Anterior cingulate cortex (tissue), 58 donors: ENCODE measurements at places on chromosomes 12 and 14.

- DNase-seq, result no peak
Measured at GRCh38 chr14:79656056-79656455, 555.2 kb downstream of the DIO2 start.

DNA sequence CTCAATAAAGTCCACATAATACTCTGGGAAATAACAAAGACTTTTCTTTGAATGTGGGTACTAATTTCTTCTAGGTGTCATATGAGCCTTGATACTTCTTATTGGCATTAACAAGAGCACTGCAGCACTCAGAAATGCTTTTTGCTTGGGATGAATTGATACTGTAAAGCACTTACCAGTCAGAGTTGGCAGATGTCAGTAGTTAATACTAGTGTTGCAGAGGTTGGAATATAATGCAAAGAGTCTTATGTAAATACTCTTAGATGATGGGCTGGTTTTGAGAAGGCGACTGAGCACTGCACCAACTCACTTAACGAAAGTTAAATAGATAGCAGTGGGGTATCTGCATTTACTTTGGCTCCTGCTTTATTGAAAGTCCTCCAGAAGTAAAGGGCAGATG is 25.6 kb upstream of the MBIP start:
- DNase-seq, result no peak

DNA sequence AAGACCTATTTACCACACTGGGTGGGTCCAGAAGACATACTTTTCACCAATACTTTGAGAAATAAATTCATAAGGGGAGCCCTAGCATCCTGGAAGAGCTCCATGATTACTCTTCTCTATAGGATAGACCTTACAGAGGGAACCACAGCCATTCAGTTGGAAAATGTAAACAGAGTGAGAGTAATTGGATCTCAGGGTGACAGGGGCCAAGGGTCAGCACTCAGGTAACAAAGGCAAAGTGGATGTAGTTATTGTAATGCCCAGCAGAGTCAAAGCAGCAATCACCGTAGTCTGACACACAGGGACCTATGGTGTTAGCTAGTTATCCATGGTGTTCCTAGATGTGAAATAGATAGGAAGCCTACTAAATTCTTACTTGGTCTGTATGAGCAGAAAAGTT is 10.8 kb upstream of the GTF2A1 start:
- no peak for DNase-seq

GRCh38 chr12:45638386-45638785 is 91.1 kb upstream of the ARID2 start:
- DNase-seq, result no peak

GRCh38 chr14:51550636-51551035 is 101.1 kb upstream of the FRMD6 start:
- no peak for DNase-seq

DNA sequence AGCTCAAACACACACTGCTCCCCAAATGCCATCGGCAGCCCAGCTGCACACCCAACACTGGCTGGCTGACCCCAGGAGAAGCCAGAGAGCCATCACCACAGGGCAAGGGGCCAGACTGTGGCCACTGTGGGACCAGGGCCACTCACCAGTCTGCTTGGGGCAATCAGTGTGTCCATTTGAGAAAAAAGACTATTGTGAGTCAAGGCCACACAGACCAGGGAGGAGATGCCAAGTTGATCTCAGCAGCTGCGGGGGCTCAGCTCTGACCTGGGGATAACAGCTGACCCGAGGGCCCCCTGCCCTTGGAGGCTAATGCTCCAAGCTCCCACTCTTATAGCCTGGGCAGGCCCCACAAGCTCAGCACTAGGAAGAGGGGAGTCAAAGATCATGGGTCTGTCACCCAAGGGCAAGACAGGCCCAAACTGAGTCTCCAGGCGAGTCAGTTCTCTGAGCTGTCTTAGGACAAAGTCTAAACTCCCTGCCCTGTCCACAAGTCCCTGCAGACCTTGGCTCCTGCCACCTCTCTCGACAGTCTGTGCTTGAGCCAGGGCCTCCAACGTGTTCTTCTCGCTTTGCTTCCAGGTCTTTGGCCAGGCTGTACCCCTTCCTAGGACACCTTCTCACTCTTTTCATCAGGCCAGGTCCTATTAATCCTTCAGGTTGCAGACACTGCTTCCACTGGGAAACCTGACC is 30.1 kb upstream of the PNMA1 start:
- no peak for DNase-seq

- DNase-seq, result no peak
Measured at GRCh38 chr12:95582230-95583058, 31.2 kb upstream of the USP44 start.

GRCh38 chr14:34324363-34324795 is 137.7 kb downstream of the SPTSSA start:
- no peak for DNase-seq

DNA sequence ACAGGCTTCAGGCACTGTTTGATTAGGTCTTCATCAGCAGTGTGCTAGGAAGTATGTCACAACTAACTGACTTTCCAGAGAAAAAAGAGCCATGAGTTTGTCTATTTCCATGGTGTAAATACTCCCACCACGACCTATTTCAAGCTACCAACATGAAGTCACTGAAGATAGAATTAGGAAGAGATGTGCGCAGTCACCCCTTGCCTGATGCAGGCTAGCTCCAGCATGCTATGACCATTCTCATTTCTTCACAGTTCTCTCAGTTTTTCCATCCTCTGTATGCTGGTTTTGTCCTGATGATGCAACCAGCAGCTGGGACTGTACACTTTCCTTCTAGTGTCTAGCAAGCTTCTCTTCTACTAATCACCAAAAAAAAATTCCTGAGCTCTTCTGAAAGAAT is 191.6 kb upstream of the NUDT4 start:
- DNase-seq, result no peak

- no peak for DNase-seq
Measured at GRCh38 chr14:68621400-68622365, 171.2 kb downstream of the ZFP36L1 start.
